Peyer's patch (tissue), 4 donors: ENCODE measurements at places on chromosomes 16 and 17. TPM values are rescaled to one million over a fixed set of nuclear protein-coding genes. Genes with fewer than 3 reads are reported as not detected.

DNA sequence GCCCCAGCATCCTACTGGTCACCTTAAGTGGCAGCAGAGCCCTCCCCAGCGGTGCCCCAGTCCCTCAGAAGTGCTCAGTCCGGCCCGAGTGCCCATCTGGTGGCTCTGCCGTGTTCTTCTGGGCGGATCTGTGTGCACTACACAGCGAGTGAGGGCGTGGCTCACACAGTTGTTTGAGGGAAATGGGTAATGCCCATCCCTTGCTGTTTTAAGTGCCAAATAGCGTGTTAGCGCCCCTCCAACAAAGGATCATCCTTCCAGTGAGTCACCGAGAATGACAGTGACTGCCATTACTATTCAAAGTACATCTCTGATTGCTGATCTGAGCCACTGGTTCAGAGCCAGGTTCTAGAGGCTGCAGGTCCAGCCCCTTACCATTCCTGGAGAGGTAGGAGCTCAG, 152.0 kb downstream of the LGALS9B start:
- no peaks in the 10 kb centered on the region for H3K4me1 ChIP-seq
- H3K27me3 ChIP-seq, result no peaks in the 10 kb centered on the region
- no peak for DNase-seq
- H3K4me3 ChIP-seq, result no peak overlapping the region

DNA sequence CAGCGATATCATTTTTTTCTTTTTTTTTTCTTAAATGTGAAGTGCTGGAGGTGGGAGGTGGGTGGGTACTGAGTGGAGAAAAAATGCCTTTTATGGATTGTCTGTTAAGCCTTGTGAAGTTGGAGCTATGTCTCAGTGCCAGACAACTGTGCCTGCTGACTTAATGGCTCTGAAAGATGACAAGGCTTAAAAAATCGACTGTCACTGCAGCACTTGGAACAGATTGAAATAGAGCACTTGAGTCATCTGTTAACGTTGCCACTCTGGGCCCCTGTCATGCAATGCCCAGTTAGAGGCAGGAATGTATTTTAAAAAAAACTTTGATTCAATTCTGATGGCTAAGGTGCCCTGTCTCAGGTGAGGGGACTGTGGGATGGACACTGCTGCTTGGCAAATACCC, 108.2 kb upstream of the HS3ST2 start:
- H3K4me3 ChIP-seq, result no peak overlapping the region
- no peak for DNase-seq
- H3K4me1 ChIP-seq, result no peaks in the 10 kb centered on the region
- no peaks in the 10 kb centered on the region for H3K27me3 ChIP-seq

- peaks cover 3% of the 10 kb centered on the region for H3K36me3 ChIP-seq
- no peak overlapping the region for H3K27ac ChIP-seq
- no peak overlapping the region for H3K4me3 ChIP-seq
- H3K4me1 ChIP-seq, result no peaks in the 10 kb centered on the region
- peak; percentile 44 for DNase-seq
Measured at GRCh38 chr17:29625037-29625750, 2.5 kb upstream of the CORO6 start.

GRCh38 chr16:70681382-70682238, 4.2 kb downstream of the MTSS2 start:
- H3K27me3 ChIP-seq, result no peaks in the 10 kb centered on the region
- peak overlapping the region; percentile 57 for H3K27ac ChIP-seq
- H3K36me3 ChIP-seq, result no peaks in the 10 kb centered on the region

DNA sequence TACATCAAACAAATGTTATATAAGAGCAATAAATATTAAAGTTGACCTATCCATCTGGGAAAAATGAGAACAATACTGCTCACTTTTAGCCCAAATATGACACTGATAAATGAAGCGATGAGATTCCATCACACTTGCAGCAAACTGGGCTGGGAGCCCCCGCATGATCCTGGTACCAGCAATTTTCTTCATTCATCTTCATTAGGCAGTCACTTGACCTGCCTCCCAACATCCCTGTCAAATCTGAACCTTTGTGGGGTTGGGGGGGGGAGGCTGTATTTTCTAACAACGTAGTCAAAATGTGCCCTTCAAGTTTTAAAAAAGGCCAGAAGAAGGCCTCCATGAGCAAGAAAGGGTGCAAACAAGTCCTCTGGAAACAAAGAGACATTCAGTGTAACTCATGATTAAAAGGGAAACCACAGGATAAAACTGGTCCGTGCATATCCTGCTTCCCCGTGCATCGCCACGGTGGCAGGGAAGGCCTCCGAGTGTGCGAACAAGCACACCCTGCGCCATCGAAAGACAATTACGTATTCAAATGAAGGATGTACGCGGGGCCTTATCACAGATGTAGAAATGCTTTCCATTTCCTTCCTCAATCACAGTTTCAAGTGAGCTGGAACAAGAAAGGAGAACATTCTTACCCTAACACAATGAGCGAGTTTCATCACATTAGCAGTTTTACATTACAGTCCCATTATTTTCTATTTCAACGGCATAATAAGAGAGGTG, 48.4 kb downstream of the TOX3 start:
- H3K27me3 ChIP-seq, result no peaks in the 10 kb centered on the region
- no peak overlapping the region for H3K4me3 ChIP-seq
- H3K36me3 ChIP-seq, result no peaks in the 10 kb centered on the region
- no peak overlapping the region for H3K27ac ChIP-seq
- H3K4me1 ChIP-seq, result no peaks in the 10 kb centered on the region
- DNase-seq, result no peak

- H3K4me3 ChIP-seq, result no peak overlapping the region
- H3K4me1 ChIP-seq, result no peaks in the 10 kb centered on the region
- no peaks in the 10 kb centered on the region for H3K36me3 ChIP-seq
- H3K27ac ChIP-seq, result no peak overlapping the region
- no peaks in the 10 kb centered on the region for H3K27me3 ChIP-seq
Measured at GRCh38 chr17:72984926-72985325, 107.6 kb downstream of the SLC39A11 start.

DNA sequence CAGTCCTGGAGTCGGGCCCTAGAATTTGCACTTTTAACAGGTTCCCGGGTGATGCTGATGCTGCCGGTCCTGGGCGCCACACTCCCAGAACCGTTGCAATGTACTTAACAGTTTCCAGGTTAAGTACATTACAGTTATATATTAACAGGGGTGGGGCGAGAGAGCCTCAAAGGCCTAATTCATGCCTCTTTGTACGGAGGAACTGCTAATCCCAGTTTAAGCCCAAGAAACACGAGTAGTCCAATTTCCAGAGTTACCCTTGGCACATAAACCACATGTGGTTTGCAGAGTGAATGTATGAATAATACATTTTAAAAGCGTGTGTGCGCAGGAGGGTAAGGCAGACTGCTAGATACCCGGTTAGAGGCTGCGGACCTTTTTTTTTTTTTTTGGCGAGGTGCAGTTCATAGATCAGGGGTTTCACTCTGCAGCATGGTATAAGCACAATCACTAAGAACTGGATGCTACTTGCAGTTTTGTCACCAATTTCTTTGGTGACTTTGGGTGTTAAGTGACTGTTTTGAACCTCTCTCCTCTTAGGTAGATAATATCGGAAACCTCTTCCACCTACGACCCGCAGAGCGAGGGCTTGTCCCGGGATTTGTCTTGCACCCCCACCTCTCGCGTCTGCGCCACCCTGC, 713 bp downstream of the COX11 start:
- peak overlapping the region; percentile 89 for H3K4me3 ChIP-seq
- no peaks in the 10 kb centered on the region for H3K27me3 ChIP-seq
- peak; percentile 62 for DNase-seq
- H3K4me1 ChIP-seq, result peaks cover 4% of the 10 kb centered on the region
- no peaks in the 10 kb centered on the region for H3K36me3 ChIP-seq

GRCh38 chr17:57102122-57102521, 17.1 kb downstream of the AKAP1 start:
- H3K27me3 ChIP-seq, result no peaks in the 10 kb centered on the region
- no peaks in the 10 kb centered on the region for H3K4me1 ChIP-seq
- no peak for DNase-seq

DNA sequence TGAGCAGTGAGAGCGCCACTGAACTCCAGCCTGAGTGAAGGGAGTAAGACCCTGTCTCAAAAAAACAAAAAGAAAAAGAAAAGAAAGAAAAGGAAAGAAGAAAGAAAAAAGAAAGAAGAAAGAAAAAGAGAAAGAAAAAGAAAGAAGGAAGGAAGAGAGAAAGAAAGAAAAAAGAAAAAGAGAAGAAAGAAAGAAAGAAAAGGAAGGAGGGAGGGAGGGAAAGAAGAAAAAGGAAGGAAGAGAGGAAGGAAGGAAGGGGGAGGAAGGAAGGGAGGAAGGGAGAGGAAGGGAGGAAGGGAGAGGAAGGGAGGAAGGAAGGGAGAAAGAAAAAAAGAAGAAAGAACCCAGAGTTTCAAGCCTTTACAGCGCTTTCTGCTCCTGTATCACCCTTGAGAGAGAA, 19.1 kb downstream of the GINS3 start:
- DNase-seq, result no peak
- H3K36me3 ChIP-seq, result no peaks in the 10 kb centered on the region

- H3K27ac ChIP-seq, result no peak overlapping the region
- no peaks in the 10 kb centered on the region for H3K4me1 ChIP-seq
- no peaks in the 10 kb centered on the region for H3K36me3 ChIP-seq
- DNase-seq, result no peak
Measured at GRCh38 chr16:540645-541340, 13.3 kb downstream of the CAPN15 start.

GRCh38 chr17:58789160-58789559, 33.5 kb downstream of the PPM1E start:
- H3K36me3 ChIP-seq, result no peaks in the 10 kb centered on the region
- no peak for DNase-seq
- H3K27me3 ChIP-seq, result no peaks in the 10 kb centered on the region
- H3K4me1 ChIP-seq, result no peaks in the 10 kb centered on the region
- H3K27ac ChIP-seq, result no peak overlapping the region
- H3K4me3 ChIP-seq, result no peak overlapping the region

DNA sequence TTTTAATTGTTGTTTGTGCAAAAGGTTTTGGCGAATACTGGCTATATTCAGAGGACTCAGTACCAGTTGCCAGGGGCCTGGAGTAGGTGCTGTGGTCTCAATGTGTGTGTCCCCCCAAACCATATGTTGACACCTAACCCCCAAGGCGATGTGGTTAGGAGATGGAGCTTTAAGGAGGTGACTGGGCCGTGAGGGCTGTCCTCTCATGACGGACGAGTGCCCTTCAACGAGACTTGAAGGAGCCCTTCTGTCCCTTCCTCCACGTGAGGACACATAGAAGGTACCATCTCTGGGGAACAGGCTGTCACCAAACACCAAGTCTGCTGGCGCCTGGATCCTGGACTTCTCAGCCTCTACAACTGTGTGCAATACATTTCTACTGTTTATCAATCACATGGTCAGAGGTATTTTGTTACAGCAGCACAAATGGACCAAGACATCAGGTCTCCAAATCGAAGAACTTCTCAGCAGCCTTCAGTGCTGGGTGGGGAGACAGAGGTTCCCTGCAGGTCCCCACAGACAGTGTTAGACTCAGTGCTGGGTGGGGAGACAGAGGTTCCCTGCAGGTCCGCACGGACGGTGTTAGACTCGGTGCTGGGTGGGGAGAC, 24.8 kb upstream of the METRNL start:
- DNase-seq, result no peak
- H3K4me3 ChIP-seq, result no peak overlapping the region
- H3K27ac ChIP-seq, result peak overlapping the region; percentile 29

DNA sequence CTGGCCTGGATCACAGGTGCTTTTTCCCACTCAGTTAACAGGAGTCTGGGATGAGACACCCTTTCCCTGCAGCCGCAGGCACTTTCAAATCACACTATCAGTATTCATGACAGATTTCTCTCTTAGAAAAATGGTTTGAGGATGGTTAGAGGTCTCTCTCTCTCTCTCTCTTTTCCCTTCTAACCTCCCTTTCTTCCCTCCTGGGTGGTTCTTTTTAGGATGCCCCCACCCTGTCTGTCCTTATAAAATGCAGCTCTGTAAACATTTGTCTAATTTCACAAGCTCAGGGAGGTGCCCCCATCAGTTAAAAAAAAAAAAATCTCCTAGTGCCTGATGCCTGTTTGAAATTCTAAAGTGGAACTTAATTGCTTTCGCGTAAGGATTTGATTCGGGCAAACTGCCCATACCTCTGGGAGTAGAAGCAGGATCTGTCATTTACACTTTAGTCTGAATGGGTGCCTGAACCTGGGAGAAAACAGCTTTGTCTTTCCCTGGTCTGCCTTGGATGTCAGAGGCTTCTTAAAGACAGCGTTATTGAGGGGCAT, 158.8 kb downstream of the CCDC182 start:
- H3K36me3 ChIP-seq, result no peaks in the 10 kb centered on the region
- H3K4me1 ChIP-seq, result no peaks in the 10 kb centered on the region
- DNase-seq, result no peak
- no peaks in the 10 kb centered on the region for H3K27me3 ChIP-seq

DNA sequence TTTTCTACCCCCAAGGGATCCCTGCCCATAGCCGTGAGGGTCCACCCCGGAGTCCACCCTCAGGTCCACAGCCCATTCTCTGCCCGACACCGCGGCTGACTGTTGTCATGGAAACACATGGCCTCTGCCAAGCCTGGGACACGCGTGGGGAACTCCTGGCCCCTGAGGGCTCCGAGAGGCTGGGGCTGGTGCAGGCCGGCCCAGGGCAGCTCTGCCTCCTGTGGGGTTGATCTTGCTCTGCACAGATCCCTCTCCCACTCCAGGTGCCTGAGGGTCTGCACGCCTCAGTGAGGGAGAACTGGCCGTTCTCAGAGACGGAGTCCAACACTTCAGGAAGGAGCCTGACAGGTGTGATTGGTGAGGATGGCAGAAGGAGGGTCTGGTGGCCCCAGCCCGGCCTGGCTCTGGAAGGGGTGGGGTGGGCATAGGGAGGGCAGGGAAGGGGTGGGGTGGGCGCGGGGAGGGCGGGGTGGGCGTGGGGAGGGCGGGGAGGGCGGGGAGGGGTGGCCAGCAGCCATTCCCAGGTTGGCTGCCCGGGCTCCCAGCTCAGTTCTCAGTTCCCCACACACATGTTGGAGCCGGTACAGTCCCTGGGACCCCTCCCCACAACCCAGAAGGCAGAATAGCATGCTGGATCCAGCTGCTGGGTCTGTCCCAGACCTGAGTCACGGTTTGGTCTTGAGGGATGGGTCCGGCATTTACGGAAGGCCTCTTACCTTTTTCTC, 6.4 kb downstream of the MRPL28 start:
- no peak overlapping the region for H3K4me3 ChIP-seq
- H3K27ac ChIP-seq, result no peak overlapping the region
- H3K27me3 ChIP-seq, result no peaks in the 10 kb centered on the region
- H3K36me3 ChIP-seq, result no peaks in the 10 kb centered on the region
- H3K4me1 ChIP-seq, result peaks cover 4% of the 10 kb centered on the region
- no peak for DNase-seq

The FNDC8 gene
- not detected for total RNA-seq

The CEP295NL gene
- 11.3 TPM for total RNA-seq

The ZFP3 gene
- 12.4 TPM for total RNA-seq

The CMTM1 gene
- 1.4 TPM for total RNA-seq

The UMOD gene
- total RNA-seq, result not detected
